NCI-H1092 treated with DMSO at 0.1 percent for 48 hours (cell line): ENCODE measurements at places on chromosomes 1 and 21.
A peak's percentile ranks its signal among the peaks of the same experiment; 100 is the strongest.

- no peak for DNase-seq
These were observed 10.9 kb upstream of the HES5 start for GRCh38 chr1:2540816-2541492.

GRCh38 chr1:246622035-246622652 lies 55.9 kb downstream of the CNST start:
- DNase-seq = no peak

GRCh38 chr1:149877211-149877946 lies 22.0 kb upstream of the BOLA1 start:
- no peak for DNase-seq

DNA sequence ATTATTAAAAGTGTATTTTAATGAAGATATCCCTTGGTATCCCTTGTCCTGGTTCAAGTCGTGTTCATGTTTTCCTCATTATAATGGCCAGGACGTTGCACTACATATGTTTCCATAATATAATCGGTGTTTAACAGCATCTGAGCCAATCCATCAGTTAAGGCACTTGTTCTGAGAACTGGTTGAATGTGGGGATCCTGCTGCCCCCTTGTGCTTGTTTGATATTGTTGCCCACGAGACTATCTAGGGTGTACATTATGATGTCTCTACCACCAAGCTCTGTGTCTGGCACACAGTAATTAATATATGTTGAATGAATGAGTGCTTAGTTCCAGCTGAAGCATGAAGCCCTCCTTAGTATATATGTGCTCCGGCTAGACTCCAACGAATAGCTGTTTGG lies 193.0 kb downstream of the CACNA1E start:
- peak; percentile 70 for DNase-seq

- no peak for DNase-seq
These were observed 123.1 kb downstream of the APP start for GRCh38 chr21:26047279-26047967.

DNA sequence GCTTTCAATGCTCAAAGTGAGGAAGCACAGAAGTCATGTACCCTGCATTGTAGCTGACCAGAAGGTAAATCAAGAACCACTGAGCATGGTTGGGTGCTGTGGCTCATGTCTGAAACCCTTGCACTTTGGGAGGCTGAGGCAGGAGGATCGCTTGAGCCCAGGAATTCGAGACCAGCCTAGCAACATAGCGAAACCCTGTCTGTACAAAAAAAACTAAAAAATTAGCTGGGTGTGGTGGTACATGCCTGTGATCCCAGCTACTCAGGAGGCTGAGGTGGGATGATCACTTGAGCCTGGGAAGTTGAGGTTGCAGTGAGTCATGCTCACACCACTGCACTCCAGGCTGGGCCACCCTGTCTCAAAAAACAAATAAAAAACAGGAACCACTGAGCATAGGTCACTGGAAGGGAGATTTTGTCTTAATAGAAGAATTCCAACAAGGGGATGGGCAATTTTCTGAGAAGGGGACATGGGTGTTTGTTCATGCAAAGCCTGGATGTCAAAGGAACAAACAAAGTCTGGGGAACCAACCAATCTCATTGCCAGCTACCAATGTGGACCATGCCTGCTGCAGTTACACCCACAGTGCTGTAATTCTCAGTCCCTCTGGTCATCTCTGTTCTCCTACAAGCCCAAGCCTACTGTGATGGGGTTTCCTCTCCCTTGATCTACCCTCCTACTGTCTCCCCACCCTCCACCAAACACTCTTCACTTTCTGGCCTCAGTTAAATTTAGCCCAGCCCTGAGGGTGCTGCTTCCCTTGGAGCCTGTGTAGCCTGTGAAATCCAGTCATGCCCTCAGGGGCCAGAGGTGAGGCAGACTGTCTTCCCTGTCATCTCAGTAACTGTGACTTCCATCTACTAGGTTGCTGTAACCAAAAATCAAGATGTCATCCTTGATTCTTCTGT lies 47.9 kb downstream of the ELF3 start:
- DNase-seq = no peak

DNA sequence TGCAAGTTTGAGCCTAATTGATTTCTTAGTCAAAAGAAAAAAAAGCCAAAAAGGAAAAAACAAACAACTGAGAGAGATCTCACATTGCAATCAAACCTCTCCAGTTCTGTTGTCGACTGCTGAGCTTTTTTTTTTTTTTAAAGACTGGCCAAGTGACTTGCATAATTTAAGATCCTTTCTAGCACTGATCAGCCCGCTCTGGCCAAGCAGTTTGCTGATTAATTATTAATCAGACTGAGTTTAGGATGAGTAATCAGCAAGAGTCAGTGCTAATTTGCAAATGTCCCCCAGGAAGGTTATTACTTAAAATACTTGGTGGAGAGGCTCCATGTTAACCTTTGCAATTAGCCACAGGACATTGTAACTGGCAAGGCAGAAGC lies 39.3 kb downstream of the HMGB4 start:
- no peak for DNase-seq

DNA sequence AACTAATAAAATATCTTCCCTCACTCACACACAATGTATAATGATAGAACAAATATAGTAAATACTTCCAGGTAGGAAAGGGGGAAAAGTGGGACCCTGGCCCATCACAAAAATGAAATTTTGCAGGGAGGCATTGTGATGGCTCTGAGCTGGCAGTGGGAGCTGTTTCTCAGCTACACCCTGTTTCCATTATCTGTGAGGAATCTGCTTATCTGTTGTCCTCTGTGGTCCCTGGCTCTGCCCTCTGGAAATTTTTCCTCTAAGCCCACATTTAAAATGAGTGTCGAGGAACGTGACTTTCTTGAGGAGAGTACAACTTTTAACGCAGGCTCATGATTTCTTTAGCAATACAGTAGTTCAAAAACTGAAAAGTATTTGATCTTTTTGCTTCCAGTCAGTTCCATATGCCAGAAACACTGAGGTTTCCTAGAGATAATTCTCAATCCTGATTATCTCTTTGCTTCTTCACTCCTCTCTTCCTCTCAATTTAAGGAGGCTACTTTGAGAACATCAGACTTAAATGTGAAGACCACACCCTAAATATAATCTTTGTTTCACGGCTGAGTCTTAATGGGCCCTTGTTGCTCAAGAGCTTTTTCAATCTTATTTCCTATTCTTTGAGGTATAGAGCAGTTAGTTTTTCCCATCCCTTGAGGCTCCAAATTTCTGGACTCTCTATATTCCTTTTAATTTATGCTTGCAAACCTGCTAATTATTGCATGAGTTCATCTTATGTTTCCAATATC lies 5.0 kb upstream of the EEIG2 start:
- DNase-seq = no peak
